Mesendoderm (in vitro differentiated cells): ENCODE measurements at places on chromosomes 7 and 10.
A peak's percentile ranks its signal among the peaks of the same experiment; 100 is the strongest.

GRCh38 chr7:69864822-69865221, 266.5 kb downstream of the AUTS2 start:
- no peak for DNase-seq

- no peak for DNase-seq
Observed at GRCh38 chr7:121761399-121761798, 111.6 kb upstream of the PTPRZ1 start.

DNA sequence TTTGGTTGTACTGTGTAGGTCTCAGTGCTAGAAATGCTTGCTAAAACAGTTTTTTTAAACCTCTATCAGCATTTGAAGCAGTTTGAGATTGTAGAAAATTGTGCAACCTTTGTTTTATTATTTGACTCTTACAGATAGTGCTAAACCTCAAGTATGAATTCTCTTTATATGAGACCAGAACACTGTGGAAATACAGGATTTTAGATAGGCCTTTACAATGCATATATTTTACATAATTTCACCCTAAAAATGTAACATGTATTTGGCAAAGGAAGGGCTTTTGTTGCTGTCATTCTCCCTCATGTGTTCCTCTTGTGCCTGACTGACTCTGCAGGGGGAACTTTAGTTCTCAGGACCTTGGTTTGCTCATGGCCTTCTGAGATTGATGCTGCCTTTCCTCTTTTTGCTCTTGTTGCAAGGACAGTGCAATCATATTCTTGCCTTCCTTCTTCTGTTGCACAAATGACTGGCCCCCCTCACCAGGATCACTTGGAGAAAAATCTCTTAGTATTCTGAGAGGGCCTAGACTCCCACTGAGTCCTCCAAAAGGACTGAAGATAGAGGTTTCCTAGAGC, 188.7 kb downstream of the PPP1R9A start:
- DNase-seq, result no peak

DNA sequence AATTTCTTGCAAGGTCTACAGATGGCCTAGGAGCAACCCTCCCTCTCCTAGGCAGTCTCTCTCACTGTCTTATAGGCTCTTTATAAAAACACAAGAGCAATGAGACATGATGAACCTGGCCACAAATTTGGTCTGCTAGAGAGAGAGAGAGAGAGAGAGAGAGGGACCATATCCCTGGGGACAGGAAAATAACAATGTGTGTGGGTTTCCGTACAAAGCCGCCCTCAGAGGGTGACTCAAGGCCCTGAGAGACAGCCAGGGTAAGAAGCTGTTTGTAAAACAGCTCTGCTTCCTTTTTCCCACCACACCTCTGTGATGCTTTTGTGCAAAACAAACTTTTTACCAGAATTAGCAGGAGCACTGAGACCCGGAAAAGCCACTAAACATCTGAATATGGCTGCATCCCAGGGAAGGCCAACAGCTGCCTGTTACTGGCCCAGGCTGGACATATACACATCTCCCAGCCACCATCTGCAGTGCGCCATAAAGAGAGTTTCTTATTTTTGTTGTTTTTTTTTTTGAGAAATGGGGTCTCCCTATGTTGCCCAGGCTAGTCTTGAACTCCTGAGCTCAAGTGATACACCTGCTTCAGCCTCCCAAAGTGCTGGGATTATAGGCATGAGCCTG, 18.4 kb downstream of the GIMAP5 start:
- no peak for DNase-seq

DNA sequence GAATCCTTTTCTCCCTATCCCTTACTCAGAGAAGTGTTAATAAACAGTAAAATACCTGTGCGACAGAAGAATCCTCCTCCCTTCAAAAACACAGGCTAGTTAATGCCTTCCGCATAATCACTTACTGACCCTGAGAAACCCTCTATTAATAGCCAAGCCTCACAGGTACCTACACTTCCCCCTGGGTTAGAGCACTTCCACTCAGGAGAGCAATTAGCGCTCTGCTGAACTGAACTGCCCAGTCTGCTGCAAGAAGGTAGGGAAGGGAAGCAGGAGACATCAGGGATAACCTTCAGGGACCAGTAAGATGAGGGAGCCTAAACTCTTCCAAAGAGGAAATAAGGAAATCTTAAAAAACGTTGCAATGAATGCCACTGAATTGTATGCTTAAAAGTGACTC, 39.6 kb downstream of the KIAA1549 start:
- no peak for DNase-seq

DNA sequence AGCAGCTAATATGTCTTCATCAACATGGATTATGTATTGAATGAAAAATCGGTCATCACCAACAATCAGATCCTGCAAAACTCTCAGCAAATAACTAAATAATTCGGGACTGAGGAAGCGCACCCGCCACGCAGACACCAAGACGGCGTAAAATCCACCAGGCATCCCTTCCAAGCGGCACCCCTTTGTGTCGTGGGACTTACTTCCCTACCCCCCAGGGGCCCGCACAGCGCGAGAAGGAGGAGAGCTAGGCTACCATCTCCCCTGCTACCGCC, 721 bp downstream of the ARL3 start:
- no peak for DNase-seq

GRCh38 chr7:24956021-24956420, 24.0 kb downstream of the OSBPL3 start:
- no peak for DNase-seq

GRCh38 chr10:70162892-70163201, 7.5 kb downstream of the SAR1A start:
- DNase-seq, result no peak

DNA sequence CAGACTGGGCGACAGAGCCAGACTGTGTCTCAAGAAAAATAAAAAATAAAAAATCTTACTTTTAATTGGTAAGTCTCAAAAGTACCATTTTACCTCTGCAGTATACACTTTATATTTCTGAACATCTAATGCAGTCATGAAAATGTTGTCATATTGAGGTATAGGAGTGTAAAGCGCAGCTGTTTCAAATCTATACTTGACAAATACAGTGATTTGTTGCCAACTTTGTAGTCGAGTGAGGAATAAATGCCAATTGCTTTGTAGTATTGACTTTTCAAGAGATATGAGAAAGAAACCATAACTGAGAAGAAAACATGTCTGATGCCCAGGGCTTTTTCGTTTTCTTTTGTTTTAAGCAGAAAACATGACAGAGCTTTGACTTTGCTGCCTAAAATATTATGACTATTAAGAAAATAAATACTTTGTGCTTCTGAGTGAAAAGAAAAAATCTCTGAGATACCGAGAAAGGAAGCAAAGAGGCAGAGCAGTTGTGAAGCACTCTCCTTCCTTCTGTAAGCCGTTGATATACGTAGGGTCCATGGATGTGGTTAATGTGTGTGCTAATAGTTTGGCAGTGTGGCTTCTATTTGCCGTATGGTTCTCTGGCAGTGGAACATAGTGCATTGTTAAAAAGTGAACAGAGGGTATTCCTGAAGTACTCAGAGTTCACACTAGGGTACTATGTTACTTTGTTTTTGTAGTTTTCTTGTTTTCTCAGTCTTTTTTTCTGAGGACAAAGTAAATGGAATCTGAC, 38.2 kb downstream of the AVL9 start:
- no peak for DNase-seq

DNA sequence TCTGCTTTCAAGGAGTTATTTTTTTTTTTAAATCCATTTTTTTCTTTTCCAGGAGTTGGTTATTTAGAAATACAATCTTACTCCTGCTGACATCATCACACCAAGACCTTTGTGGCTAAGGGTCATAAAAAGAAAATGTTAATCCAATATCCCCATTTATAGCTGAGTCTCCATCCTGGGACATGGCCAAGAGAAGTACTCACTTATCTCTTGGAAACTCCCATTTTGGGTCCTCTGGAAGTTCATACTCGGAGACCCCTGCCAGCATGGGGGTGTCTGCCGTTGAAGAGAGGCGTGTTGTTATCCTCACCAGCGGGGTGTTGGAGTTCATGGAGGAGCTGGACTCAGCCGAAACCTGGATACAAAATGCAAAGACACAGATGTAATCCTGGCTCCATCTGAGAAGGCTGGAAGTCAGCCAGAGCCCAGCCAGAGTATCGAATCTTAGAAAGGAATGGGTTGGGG, 94.6 kb downstream of the FGFR2 start:
- DNase-seq, result no peak

DNA sequence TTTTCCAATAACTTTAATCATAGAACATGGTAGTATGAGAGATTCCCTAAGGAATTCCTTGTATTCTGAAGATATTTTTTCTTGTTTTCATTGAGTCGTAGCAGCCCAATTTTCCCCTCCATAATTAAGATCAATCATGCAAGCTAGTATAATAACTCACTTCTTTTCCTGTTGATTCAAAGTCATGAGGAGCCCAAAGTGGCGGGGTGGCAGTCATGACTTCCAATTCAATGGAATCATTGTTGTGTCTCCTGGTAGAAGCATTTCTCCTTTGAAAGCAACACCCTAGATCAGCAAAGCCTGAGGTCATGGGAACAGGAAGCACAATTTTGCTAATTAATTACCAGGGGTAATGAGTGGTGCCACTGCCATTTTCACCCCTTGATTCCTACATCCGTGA, 77.6 kb upstream of the MAGI2 start:
- no peak for DNase-seq

DNA sequence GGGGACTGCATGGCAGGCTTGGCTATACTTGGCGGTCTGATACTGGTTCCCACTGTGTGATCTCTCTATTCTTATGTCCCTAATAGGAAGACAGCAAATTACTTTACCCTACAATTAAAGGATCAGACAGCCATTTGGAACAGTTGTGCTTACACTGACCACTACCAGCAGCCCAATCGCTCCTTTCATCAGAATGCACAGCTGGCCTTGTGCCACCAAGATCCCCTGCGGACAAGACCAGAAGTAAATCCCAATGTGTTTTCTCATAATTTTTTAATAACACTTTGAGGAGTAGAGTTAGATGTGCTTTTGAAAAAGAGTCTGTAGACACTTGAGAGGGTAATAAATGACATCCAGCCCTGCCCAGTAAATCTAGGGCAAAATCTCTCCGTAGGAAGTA, 297.2 kb upstream of the ZNF32 start:
- no peak for DNase-seq

DNA sequence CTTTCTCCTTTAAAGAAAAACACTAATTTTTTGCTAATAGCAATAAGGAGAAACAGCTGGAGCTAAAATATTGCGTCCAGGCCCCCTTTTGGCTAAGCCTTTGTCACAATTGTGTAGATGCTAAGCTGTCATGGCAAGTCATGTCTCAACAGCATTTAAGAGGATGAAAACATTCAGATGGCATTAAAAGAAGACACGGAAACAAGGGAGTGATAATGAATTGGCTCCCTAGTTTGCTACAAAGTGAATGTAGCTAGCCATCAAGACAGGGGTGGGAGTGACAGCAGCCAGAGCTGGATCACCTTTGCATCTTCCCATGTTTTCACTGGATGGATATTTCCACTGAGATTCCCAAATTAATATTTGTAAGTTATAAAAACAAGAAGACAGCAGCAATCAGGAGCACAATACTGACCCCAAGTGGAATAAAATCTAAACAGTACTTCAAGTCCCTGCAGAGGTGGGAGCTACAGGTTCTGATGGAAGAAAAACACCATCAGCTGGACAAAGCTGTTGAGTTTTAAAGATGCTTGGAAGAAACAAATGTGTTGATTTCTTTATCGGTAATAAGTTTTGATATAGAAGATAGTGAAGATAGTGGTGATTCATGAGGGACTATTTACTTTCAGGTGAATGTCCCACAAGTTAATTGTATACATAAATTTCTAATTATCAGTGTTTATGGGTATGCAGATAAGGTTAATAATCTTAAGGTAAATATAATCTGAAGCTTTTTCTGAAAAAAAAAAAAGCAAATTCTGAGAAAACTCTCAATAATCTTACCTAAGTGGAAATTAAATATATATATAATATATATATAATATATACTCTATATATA, 129.4 kb downstream of the SLC16A9 start:
- peak; percentile 45 for DNase-seq

- no peak for DNase-seq
Observed at GRCh38 chr10:12636571-12636970, 287.2 kb downstream of the CAMK1D start.

GRCh38 chr10:3807211-3807927, 22.4 kb upstream of the KLF6 start:
- no peak for DNase-seq

- no peak for DNase-seq
Observed at GRCh38 chr10:56505555-56505954, 144.5 kb upstream of the ZWINT start.

- DNase-seq, result peak; percentile 57
Observed at GRCh38 chr7:7565746-7566650, 686 bp upstream of the MIOS start.

- no peak for DNase-seq
Observed at GRCh38 chr10:132145002-132145401, 41.7 kb upstream of the DPYSL4 start.

DNA sequence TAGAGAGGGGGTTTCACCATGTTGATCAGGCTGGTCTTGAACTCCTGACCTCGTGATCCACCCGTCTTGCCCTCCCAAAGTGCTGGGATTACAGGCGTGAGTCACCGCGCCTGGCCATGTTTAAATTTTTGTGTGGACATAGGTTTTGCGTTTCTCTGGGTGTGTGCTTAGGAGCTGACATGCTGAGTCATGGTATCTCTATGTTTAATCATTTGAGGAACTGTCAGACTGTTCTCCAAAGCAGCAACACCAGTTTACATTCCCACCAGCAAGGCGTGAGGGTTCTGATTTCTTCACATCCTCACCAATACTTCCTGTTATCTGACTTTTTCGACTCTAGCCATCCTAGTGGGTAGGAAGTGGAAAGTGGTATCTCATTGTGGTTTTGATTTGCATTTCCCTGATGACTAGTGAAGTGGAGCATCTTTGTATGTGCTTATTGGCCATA, 153.7 kb downstream of the DNAJB6 start:
- DNase-seq, result no peak

DNA sequence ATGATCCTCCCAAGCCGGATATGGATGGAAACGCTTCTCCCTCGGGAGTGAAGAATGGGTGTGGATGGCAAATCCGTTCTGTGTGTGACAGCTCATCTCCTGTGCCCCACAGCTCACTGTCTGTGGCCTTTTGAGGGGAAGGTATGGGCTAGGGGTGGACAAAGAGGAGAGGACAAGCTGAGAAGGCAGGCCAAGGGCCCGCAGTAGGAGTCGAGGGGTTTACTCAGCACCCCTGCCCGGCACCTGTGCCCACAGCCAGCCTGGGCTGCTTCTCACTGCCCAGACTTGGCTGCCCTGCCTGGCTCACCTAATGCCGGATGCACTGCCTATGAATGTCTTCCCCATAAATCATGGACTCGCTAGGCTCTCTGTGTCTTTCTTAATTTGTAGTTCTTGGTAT, 503.8 kb downstream of the TCERG1L start:
- no peak for DNase-seq

- DNase-seq, result no peak
Observed at GRCh38 chr10:52609626-52610240, 162.9 kb downstream of the MBL2 start.

DNA sequence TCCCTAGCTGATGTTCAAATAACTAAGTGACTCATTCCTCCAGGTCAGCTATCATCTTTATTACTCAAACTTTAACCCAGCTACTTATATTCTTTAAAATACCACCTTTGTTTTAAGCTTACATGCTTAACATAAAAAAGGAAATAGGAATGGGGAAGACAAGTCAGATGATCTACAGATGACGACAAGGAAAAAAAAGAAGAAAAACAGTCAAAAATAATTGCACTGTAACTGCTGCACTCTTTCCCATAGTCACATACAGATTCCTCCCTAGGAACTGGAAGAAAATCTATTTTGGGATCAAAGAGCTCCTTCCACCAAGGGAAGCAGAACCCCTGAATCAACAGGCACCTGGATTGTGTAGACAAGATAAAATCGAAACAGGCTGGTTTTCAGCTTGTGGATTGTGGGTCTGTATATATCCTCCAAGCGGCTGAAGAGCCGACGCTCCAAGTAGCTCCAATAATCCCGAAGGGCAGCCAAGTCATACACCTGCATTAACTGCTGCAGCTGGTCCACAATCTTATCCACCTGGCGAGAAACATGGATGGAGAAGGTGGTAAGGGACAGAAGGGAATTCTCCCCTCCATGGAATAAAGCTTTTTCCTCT, 2.0 kb downstream of the WDR91 start:
- no peak for DNase-seq
